ENCODE measurements at places on chromosomes 5 and 9.
A peak's percentile ranks its signal among the peaks of the same experiment; 100 is the strongest.

DNA sequence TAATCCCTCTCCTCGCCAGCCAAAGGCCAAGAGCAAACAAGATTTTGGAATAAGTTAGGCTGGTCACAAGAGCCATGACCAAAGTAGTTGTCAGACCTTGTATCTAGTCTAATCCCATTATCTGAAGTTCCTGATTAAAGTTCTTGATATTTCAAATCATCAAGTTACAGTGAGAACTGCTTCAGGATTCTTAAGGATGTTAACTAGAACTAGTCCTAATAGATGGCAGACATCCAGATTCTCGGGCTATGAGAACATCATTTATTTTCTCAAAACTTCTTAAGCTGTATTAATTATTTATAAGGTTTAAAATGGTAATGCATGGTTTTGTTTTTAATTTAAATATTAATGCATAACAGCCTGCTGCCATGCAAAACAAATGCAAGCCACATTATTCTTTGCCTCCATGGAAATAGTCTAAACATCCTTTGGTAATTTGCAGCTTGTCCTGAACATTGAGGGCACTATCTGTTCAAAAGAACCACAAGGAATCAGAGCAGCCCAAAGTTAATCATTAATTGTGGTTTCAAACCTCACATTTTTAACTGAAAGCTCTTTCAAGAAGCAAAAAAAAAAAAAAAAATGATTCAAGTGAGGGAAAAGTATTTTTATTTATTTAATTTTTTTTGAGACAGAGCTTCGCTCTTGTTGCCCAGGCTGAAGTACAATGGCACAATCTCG lies 95.1 kb downstream of the TTC39B start:
- DNase-seq = no peak

- no peak for DNase-seq
These were observed 8.3 kb downstream of the KIF12 start for GRCh38 chr9:114090798-114091197.

DNA sequence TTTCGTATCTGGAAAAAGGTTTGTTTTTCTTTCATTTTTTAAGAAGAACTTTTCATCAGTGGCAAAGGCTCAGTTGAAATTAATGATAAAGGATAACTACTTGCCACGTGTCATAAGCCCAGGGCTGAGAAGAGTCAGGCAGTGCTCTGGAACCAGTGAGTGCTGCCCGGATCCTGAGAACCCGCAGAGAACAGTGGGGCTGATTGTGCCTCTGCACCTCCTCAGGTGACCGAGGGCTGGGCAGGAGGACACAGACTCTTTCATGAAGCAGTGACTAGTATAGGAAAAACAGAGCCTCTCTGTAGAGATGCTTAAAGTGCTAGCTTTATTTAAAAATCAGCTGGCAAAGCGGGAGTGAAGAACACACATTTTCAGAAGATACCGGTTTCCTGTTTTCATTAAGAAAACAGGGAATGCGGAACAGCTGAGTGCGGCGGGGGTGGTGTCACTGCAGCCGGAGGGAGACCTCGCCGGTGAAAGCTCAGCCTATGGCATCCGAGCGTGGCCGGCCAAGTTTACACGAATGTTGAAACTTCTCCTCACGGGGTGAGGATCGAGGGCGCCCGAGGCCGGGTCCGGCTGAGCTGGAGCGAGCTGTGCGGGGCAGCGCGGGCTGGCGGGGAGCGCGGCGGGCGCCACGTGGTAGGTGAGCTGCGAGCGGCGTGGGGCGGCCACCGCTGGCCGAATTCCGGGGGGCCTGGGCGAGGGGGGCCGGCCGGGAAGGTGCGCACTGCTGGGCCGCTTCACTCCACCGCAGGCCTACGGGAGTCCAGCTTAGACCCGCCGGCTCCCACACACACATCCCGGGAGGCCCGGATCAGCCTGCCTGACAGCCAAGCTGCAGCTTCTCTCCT lies 134.7 kb upstream of the DMRT1 start:
- DNase-seq = peak; percentile 22

GRCh38 chr5:101143526-101143925 lies 240.4 kb upstream of the ST8SIA4 start:
- DNase-seq = no peak

GRCh38 chr5:180813420-180813819 lies 10.8 kb upstream of the MGAT1 start:
- DNase-seq = no peak

DNA sequence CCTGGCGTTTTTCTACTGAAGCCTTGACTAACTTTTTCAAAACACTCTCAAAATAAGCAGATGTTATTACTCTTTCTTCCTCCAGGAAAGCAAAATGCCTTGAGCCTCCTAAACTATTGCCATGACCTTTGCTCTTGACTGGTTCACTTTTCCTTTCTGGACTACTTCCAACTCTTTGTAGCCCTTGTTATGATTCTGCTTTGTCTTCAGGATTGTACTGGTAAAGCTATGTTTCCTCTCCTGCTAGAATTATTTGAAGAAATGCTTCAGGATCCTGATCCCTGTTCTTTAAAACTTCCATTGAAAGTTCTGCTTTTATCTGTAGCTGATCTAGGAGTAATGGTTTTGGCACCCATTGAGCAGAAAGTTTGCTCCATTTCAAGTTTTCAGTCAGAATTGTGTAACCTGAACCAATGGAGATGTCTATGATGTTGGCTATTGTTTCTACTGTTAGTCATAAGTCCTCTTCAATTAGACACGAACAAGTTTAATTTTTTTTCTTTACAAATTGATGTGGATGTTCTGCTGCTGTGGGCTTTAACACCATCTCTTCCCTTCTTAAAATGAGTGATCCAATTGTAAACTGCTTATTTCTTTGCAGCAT lies 1356.4 kb downstream of the EFNA5 start:
- DNase-seq = no peak

- DNase-seq = no peak
These were observed 372 bp downstream of the EDF1 start for GRCh38 chr9:136865768-136866103.

- DNase-seq = no peak
These were observed 382.3 kb downstream of the ACTL7B start for GRCh38 chr9:108473209-108474112.

GRCh38 chr5:89878140-89879132 lies 531.1 kb downstream of the CETN3 start:
- no peak for DNase-seq

DNA sequence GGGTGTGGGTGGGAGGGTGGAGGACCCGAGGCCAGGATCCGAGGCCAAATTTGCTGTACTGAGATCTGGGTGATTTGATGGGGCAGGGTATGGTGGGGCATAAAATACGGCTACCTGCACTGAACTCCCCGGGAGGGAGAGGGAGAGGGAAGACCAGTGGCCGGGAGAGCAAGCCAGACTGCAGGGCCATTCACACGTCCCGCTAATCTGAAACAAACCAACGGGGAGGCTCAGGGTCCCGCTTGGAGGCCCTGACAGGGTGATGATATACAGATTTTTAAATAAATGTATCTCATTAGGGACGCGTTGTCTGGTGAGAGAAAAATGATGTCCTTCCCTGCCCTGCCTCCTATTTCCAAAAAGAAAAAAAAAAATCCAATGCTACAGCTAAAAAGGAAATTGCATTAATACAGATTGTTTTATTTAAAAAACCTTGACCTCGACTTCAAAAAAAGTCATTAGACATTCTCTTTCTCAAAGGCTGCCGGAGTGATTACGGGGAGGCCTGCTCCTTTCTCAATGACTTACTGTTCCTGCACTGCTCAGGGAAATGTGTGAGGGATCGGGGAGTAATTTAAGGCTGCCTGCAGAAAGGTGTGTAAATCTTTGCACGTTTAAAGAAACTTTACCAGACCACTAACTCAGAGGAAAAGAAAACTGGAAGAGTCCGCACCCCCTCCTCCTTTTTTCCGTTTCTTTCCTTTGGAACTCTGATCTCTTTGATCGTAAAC lies 11.5 kb upstream of the PRRX2 start:
- DNase-seq = no peak

DNA sequence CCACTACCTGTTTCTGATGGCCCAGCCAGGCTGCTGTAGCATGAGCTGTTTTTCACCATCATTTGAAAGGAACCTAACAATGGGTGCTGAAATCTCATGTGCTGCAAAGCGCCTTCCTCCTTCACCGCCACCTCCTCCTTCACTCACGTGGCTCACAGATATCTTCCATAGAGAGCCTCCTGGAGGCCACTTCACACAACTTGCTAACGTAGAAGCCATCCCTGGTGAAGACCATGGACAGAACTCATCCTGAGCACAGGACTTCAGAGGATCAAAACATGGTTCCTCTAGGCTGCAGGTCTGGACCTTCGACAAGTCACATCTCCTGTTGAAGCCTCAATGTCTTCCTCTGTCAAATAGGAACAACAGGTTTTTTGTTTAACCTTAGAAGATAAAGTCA lies 155.5 kb upstream of the RAD23B start:
- DNase-seq = no peak

DNA sequence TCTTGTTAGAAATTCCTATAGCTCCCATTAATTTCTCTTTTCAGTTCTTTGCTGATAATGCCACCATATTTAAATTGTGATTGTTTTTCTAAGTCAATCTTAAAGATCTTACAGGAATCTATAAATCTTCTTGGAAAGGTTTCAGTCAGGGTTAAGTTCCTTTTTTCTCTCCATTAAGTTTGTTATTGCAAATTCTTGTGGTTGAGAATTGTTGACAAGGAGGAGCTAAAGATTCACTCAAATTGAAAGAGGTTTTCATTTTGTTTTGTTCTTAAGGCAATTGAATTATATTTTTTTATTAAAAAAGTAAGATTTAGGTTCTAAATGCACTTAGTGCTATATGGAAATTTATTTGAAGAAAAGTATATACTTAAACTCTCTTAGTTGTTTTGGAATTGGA lies 213.4 kb downstream of the PRR16 start:
- DNase-seq = no peak

GRCh38 chr5:172085738-172086137 lies 79.3 kb upstream of the FBXW11 start:
- DNase-seq = no peak

DNA sequence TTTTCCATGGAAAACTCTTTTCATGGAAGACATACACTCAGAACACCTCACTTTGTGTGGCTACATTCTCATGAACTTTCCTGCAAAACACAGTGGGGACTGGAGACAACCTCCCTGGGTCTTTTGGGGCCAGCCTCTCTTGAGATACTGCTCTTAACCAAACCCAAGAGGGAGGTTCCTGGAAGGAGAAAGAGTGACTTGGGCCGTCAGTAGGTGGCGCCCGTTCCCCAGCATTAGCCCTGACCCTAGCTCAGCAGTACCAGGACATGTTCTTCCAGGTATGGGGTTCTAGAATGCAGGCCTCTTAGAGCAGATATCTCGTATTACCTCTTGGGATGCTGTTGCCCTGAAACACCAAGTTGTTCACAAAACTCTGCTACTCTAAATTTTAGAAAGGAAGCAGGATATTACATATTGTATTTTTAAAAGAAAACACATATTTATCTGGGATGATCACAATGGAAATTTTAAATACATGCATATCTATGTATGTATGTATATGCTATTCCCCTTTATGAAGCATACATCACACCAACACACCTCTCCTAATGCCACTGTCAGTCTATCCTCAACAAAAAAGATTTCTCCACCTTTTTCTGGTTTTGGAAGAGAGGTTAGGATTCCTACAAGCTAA lies 15.8 kb upstream of the GLIS3 start:
- peak; percentile 25 for DNase-seq

- DNase-seq = peak; percentile 21
These were observed 31.8 kb upstream of the FRRS1L start for GRCh38 chr9:109198736-109199382.

DNA sequence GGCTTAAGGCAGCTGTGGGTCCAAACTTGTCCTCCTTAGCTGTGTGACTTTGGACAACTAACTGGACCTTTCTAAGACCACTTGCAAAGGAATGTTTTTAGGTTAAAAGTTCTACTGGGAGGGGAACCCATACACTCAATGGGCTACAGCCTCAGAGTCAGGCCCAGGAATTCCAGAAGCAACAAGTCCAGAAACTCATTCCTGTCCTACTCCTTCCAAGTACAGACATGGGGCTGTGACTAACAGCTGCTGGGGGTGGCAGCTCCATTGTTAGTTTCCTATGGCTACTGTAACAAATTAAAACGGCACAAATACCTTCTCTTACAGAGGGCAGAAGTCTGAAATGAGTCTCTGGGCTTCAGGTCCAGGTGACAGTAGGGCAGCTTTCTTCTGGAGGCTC lies 12.4 kb upstream of the AKNA start:
- DNase-seq = no peak

DNA sequence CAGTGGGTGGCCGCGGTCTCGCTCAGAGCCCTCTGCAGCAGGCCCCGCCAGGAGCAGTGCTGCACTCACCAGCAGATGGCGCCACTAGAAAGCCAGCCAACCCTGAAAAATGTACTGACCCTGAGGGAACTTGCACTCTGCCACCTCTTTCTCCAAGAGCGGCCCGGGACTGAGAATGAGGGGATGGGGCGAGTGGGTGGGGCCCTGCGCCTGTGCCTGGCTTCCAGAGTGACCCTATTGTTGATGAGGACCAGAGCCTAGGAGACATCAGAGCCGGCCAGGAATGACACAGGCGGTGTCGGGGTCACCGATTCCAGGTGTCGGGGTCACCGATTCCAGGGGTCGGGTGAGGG lies 2.9 kb upstream of the IL17B start:
- DNase-seq = peak; percentile 7

- no peak for DNase-seq
These were observed 164.9 kb downstream of the SEMA6A start for GRCh38 chr5:116409591-116410296.

- DNase-seq = peak; percentile 86
These were observed 1.6 kb downstream of the DMRT2 start for GRCh38 chr9:1051584-1052275.

GRCh38 chr9:133118568-133118967 lies 2.5 kb downstream of the RALGDS start:
- no peak for DNase-seq

- DNase-seq = no peak
These were observed 425 bp upstream of the NFX1 start for GRCh38 chr9:33289936-33290246.

DNA sequence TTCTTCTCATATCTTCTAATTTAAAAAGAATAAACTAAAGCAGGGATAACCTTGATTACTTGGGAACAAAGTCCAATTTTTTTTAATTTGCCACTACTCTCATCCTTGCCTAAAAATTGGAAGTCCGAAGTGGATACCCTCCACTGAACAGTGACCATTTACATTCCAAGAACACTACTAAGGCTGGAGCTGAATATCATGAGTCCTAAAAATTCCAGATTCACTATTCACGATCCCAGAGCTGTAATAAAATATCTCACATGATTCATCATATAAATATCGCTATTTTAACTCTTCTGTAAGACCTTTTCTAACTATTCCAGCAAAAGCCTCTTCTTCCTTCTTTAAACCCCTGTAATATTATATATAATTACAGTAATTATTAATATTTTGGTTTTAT lies 57.4 kb downstream of the ATPSCKMT start:
- no peak for DNase-seq

- DNase-seq = no peak
These were observed 122.7 kb downstream of the GCNT1 start for GRCh38 chr9:76581731-76582130.

DNA sequence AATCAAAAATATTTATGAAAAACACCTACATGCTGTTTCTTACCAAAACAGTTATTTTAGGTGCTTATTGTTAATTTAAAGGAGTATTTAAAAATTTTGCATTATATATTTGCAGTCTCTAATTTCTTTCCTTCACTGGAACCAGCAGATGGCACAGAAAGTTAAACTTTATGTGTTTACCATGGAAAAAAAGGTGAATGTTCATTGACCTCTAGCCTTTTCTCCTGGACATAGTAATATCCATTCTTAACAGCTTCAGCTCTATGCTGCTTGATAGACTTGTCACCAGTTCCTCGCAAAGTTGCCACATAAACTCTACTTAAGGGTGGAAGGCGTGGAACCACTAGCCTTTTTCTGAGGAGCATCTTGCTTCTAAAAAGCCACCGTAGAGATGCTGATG lies 38.7 kb upstream of the NUDT12 start:
- DNase-seq = no peak
